Activated naive CD8-positive, alpha-beta T cell treated with anti-CD3 and anti-CD28 coated beads, Interleukin-2, amount 50 U/mL, for 24 hours (primary cell): ENCODE measurements at places on chromosomes 6 and 20.

GRCh38 chr6:69732045-69732444, 64.8 kb downstream of the LMBRD1 start:
- H3K27ac ChIP-seq = no peak overlapping the region
- no peaks in the 10 kb centered on the region for H3K27me3 ChIP-seq
- H3K4me3 ChIP-seq = no peak overlapping the region
- H3K36me3 ChIP-seq = peaks cover 1% of the 10 kb centered on the region

GRCh38 chr6:157097255-157097955, 225.9 kb downstream of the TMEM242 start:
- no peak overlapping the region for H3K4me3 ChIP-seq
- H3K36me3 ChIP-seq = peaks cover 8% of the 10 kb centered on the region
- no peak for DNase-seq
- peaks cover 49% of the 10 kb centered on the region for H3K4me1 ChIP-seq
- no peak overlapping the region for H3K27ac ChIP-seq
- H3K27me3 ChIP-seq = no peaks in the 10 kb centered on the region

- DNase-seq = no peak
- H3K4me1 ChIP-seq = no peaks in the 10 kb centered on the region
- H3K36me3 ChIP-seq = no peaks in the 10 kb centered on the region
These were observed 156.2 kb upstream of the THBS2 start for GRCh38 chr6:169409742-169410312.

DNA sequence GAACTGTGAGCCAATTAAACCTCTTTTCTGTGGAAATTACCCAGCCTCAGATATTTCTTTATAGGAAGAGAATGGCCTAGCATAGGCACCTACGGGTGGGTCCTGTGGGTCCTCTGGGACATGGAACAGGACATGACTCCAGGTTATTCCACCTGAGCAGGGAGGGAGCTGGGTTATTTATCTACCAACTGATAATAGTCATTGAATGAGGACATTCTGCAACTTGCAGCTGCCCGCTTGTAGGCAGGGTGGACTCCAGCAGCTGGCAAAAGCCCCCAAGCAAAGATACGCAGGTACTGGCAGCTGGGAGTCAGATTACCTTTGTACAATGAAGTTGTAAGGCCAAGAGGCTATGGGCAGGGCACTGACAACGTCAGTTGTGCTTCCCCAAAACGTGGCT, 1.4 kb upstream of the BANF2 start:
- H3K36me3 ChIP-seq = no peaks in the 10 kb centered on the region
- no peaks in the 10 kb centered on the region for H3K4me1 ChIP-seq

GRCh38 chr20:34365765-34366213, 2.7 kb downstream of the ITCH start:
- peak overlapping the region; percentile 45 for H3K4me3 ChIP-seq
- peaks cover 41% of the 10 kb centered on the region for H3K36me3 ChIP-seq
- peak; percentile 35 for DNase-seq
- no peaks in the 10 kb centered on the region for H3K27me3 ChIP-seq
- H3K4me1 ChIP-seq = peaks cover 65% of the 10 kb centered on the region
- peak overlapping the region; percentile 61 for H3K27ac ChIP-seq
